ENCODE measurements at places on chromosomes 3 and 15.
A peak's percentile ranks its signal among the peaks of the same experiment; 100 is the strongest.

DNA sequence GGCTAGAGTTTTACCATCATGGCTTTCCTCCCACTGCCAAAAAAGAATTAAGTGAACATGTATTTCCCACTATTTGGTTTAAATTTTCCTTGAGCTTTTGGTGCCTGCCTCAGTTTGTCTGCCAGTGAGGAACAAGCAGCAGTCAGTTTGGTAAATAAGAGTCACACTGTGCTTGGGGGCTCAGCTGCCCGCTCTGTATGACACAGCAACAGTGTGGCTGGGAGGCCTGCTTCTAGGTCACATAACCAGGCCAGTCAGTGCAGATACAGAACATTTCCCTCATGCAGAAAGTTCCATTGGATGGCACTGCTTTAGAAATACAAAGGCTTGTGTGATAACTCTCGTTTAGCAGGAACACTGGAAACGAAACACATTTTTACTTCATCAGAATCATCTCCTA, 25.7 kb downstream of the FYCO1 start:
- no peak for DNase-seq

DNA sequence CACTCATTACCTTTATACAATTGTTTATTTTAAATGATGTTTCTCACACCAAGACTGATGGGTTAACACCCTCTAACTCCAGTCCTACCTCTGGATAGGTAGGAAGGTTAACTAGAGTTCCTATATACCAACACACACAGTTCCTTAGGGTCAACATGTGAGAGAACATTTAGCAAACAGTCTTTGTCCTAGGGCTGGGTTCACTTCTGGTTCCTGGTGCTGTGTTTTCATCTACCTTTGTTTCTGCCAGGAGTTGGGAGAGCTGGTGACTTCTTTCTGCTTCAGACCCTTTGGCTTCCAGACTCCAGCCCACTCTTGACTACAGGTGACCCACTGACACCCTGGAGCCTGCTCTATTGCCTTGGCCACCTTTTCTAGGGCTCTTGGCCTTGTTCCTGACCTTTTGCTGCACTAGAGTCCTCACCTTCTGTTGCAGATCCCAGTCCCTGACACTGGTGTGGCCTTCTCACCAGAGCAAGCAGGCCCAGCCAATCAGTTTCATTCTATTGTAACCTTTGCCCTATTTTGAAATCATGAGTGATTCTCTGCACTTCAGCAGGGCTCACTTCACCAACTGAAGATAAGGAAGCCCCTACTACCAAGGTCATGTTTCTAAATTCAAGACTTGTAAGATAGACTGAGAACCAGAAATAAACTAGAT, 50.0 kb upstream of the SECISBP2L start:
- DNase-seq = no peak

- no peak for DNase-seq
These were observed 229.1 kb upstream of the CBLB start for GRCh38 chr3:106097817-106098435.

GRCh38 chr3:36210840-36211651, 169.3 kb upstream of the STAC start:
- no peak for DNase-seq

GRCh38 chr3:30285188-30286006, 321.0 kb upstream of the TGFBR2 start:
- no peak for DNase-seq

DNA sequence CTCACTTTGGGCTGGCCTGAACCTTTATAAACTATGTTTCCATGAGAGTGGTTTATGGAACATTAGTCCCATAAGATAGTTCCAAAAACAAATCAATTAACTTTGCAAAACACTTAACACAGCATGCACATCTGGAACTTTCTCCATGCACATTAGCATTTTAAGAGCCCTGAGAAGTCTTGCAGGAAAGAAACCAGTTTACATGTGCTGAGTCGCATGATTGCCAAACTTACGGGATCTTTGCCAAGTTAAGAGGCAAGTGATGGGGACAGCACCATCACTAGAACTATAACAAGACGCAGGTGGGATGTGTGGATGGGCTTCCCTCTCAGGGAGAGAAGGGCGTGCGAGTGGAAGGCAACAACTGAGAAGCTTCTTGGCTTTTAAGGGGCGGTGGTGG, 20.7 kb downstream of the ADAMTS9 start:
- DNase-seq = no peak

- DNase-seq = no peak
These were observed 417.7 kb upstream of the TBL1XR1 start for GRCh38 chr3:177615015-177615414.

GRCh38 chr15:93288728-93289294, 199.8 kb upstream of the RGMA start:
- DNase-seq = no peak

- no peak for DNase-seq
These were observed 83.4 kb downstream of the SLC9A9 start for GRCh38 chr3:143764840-143765239.

GRCh38 chr15:24919446-24919845, 35.3 kb upstream of the SNRPN start:
- DNase-seq = no peak

GRCh38 chr3:58203541-58203940, 7.2 kb downstream of the DNASE1L3 start:
- DNase-seq = no peak

GRCh38 chr3:167095976-167096375, 284.1 kb downstream of the ZBBX start:
- no peak for DNase-seq

- no peak for DNase-seq
These were observed 25.3 kb downstream of the BFSP2 start for GRCh38 chr3:133424937-133425869.

- DNase-seq = peak; percentile 9
These were observed 285.1 kb upstream of the MANF start for GRCh38 chr3:51099794-51100535.

- DNase-seq = peak; percentile 75
These were observed 885 bp downstream of the CDV3 start for GRCh38 chr3:133574260-133574881.

GRCh38 chr3:14033023-14033422, 91.6 kb downstream of the CHCHD4 start:
- DNase-seq = no peak

- DNase-seq = no peak
These were observed 45.8 kb upstream of the UMPS start for GRCh38 chr3:124684459-124684858.

DNA sequence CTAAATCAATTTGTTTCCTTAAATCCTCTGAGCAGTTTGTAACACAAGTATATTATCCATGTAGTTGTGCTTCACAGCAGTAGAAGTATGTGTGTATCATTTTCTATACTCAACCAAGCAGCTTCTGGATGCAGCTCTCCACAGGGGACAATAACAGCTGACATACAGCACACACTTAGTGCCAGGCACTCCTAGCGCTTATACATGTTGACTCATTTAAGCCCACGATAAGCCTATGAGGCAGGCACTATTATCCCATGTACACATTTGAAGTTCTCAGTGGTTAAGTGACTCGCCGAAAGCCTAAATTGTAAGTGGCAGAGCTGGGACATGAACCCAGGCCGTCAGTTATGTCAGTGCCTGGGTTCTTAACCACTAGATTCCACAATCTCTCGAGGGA, 20.3 kb upstream of the LPP start:
- no peak for DNase-seq

GRCh38 chr3:159657176-159657575, 331.5 kb upstream of the IL12A start:
- DNase-seq = no peak

DNA sequence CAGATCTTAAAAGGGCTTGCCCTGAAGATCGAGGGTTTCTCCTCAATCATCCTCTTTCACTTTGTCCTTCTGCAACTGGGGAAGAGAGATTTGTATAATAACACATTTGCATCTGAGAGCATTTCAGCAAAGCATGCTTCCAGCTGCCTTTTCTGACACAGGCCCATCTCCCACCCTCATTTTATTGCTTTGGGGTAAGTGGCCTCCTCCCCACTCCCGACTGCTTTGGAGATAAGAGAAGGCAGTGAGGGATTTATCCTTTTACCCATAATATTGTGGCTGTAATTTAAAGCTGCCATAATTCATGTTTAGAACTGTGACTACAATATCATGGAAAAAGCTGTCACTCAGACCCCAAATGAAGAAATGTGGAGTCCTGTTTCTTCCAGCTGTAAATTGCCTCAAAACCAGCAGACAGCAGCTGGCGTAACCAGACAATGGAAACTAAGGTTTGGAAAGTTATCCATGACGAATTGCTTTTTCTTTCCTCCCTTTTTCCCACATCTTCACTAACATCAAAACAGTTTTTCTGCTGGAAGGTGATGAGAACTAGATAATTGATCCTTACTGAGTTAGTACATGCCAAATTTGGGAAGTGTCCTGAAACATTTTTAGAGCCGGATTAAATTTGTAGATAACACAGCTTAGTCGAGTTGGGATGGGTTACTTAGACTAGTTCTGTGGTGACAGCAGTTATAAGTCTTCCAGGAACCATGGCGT, 104.2 kb upstream of the PFN2 start:
- no peak for DNase-seq

DNA sequence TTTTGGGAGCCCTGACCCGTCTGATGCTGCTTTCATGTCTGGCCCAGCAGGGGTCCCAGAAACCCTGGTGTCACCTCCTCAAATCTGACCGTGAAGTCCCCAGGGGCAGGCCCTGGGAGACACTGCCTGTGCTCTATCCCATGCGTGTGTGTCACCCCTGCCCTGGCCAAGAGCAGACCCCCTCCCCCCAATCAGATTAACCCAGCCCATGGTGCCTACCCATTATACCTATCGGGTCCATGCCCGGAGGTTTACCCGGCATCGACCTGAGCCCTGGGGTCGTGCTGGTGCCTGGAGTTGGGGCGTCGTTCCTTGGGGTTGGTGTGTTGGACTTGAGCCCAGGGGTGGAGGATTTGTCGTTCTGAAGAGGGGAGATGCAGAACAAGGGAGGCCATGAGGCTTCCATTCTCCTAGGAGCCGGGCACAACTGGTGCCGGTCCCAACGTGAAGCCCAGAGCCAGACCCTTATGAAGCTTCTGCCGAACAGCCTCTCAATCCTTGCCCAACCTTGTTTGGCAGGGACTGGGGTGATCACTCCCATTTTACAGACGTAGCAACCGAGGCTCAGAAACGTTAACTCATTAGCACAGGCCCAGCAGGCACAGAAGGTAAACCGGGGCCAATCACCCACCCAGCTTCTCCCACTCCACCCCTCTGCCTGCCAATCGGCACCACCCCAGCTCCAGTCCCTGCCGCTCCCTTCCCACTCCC, 39.6 kb downstream of the TLE3 start:
- DNase-seq = no peak

GRCh38 chr15:70514251-70514650, 249.1 kb downstream of the UACA start:
- no peak for DNase-seq

DNA sequence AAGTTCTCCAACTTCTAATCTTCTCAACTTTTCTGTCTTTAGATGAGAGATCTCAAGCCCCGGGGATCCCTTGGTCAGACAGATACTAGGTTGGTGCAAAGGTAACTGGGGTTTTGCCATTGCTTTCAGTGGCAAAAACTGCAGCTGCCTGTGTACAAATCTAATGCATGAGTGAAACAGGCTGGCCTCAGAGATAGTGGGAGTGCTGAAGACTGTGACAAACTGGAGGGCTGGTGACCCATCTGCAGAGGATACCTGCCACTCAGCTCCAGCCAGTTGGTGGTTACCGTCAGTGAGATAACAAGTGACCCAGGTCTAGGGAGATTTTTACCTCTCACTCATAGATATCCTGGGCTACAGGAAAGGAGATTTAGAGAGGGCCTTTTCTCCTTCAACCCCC, 85.7 kb downstream of the RYR3 start:
- DNase-seq = no peak

DNA sequence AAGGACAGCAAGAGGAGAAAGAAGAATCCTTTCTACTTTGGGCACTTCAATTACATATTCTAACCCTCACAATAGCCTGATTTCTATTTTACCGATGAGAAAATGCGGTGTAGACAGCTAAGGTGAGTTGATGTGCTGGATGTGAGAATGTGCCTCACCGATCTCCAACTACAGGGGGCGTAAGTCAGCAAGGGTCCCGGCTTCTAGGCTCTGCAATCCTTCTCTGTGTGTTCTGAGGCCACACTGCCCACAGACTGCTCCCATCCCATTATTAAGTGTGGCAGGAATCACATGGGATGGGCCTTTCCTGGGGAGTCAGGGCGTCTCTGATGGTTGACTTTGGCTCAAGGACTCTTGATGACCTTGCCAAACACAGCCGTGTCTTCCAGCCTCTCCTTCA, 23.6 kb upstream of the RPL35A start:
- no peak for DNase-seq

- DNase-seq = no peak
These were observed 6.4 kb downstream of the CPLX3 start for GRCh38 chr15:74832826-74833225.

DNA sequence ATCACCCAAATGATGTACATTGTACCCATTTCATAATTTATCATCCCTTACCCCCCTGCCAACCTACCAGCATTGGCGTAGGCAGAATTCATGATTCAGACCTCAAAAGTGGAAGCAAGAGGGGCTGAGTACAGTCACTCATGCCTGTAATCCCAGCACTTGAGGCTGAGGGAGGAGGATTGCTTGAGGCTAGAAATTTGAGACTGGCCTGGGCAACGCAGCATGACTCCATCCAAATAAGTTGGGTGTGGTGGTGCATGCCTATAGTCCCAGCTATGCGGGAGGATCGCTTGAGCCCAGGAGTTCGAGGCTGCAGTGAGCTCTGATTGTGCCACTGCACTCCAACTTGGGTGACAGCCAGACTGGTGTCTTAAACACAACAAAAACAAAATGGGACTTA, 10.4 kb downstream of the TTC14 start:
- DNase-seq = no peak

- no peak for DNase-seq
These were observed 601.3 kb upstream of the NECTIN3 start for GRCh38 chr3:110470310-110470709.

DNA sequence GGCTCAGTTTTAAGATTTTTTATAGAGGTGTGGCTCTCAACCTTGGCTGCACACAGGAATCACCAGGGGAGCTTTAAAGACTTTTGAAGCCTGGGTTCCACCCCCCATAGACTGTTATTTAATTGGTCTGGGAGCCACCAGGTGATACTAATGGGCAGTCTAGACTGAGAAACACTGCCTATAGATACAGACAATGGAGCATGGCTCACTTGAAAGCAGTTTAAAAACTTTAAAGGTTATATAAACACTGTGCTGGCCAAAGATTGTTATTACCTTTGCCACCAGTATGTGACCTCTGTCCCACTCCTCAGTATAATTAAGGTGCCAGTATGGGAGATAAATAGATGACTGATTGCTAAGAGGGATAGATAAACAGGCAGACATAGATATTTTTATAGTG, 3.8 kb downstream of the GOLIM4 start:
- no peak for DNase-seq

Measured in CD4-positive, alpha-beta T cell treated with Interleukin-1 beta for 1 hour (primary cell).